OCI-LY7 (cell line): ENCODE measurements at places on chromosomes 6 and 20.
A peak's percentile ranks its signal among the peaks of the same experiment; 100 is the strongest.

DNA sequence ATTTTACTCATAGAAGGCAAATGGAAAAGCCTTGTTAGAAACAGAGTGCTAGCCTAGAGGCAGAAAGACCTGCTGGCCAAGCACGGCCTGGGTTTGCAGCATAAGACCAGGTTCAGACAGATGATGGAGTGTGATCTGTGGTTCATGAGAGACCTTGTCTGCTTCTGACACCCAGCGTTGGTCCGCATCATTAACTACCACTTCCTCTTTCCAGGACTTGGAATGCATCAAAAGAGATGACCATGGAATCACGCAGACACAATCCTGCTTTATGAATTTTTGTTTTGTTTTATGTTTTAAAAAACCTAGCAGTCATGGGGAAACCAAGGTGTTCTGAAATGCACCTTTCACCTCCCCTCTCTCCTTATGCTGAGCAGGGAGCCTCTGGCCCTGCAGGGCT is 76.8 kb upstream of the SYNDIG1 start:
- DNase-seq = no peak

DNA sequence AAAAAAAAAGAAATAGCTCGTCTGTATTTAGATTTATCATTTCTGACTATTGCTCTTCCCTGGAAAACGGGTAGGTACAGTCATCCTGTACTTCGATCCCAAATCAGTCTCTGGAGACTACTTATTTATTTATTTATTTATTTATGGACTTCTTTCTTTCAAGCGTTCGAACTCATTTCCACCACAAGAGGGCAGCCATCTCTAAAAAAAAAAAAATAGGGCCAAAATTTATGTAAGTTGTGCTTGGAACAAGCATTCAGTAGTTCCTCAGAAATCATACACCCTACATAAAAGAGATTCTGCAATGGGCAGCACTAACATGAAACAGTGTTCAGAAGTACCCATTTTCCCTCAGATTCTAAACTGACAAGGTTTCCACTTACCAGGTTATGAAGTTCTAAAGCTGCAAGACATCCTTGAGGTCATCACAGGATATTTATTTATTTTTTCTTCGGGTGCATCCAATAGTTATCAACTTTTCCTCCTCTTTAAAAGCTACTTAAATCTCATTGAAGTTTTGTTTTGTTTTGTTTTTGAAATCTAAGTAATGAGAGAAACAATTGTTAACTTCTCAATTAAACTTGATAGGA is 1.9 kb upstream of the BMP2 start:
- DNase-seq = peak; percentile 43

GRCh38 chr6:104704191-104704590 is 155.5 kb downstream of the HACE1 start:
- DNase-seq = no peak

- no peak for DNase-seq
Observed at GRCh38 chr6:111591370-111591900, 14.2 kb downstream of the TRAF3IP2 start.

DNA sequence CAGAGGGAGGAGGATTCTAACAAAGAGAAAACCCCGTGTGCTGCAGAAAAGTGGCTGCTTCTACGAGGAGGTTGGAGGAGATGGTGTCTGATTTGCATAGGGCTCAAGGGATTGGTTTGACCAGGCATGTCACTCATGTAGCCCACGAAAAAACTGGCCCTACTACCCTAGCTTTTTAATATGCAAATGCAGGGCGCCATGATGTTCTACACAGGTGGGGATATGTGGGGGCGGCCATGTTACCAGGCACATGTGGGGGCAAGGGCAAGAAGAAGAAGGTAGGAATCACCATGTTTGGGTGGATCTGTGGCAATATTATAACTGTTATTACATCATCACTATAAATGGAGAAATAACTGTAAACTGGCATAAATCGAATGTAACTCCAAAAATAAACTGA is 9.9 kb downstream of the KIAA1755 start:
- no peak for DNase-seq

DNA sequence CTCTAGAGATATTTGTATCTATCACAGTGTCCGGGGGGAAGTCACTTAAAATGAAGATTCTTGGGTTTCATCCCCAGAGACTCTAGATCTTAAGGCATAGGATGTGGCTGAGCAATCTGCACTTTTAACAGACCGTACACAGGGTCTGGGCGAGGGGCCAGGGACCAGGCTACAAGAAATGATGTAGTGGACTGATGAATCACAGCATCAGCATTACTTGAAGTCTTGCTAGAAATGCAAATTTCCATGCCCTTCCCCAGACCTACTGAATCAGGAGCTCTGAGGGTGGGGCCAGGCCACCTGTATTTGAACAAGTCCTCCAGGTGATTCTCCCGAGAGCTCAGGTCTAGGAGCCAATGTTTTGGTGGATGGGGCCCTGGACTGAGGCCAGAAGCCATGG is 168.4 kb downstream of the DOK5 start:
- DNase-seq = no peak

- DNase-seq = no peak
Observed at GRCh38 chr6:1580109-1580508, 29.6 kb upstream of the FOXC1 start.

DNA sequence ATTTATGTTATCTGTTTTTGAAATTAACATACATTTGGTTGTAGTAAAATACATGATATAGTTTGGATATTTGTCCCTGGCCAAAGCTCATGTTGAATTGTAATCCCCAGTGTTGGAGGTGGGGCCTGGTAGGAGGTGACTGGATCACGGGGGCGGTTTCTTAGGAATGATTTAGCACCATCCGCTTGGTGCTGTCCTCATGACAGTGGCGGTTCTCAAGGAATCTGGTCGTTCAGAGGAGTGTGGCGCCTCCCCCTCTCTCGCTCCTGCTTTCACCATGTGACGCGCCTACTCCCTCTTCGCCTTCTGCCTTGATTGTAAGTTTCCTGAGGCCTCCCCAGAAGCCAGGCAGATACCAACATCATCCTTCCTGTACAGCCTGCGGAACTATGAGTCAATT is 29.0 kb downstream of the CTCFL start:
- no peak for DNase-seq

DNA sequence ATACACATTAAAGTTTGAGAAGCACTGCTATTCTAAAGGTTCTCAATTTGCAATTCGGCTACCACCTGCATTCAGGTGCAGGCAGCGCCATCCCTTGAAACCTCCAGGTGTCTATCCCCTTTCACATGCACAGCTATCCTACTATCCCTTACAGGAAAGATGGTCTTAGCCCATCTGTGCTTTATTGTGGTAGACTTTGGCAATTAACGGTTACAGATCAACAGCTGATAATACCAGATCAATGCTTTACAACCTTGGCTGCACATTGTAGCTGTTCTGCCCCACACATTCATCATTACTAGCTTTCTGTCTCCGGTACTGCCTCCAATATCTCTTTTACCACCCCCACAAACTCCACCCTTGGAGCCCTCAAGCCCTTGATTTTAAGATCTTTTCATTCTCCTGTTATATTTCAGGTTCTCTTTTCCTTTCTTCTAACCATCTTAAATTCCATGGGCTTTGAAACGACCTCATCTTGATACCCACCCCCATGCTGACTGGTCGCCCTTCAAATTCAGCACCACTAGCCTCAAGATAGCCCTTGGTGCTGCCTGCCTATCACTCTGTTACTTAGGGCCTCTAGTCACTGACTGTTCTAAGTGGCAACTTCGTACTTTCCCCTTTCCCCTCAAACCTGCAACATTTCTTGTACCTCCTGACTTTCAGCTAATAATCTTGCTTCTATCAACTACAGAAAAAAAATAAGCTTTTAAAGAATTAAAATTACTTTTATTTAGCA is 50.8 kb downstream of the SPTLC3 start:
- no peak for DNase-seq

DNA sequence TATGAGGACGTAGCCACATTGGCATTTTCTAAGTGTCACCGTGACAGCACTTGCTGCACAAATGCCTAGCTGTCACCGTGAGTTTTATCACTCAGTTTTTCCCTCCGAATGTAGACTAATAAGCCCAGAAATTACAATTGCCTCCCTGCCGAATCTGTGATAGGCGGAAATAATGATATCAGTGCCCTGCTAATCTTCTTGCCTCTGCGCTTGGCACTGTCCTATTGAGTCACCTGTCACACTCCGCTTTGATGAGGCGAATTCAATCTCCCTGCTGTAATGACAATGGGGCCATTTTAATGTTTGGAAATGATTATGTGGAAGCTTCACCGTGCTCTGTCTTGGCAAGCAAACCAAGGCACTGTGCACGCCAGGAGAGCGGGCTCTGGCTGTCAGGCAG is 112.8 kb downstream of the LINC00237 start:
- DNase-seq = no peak

DNA sequence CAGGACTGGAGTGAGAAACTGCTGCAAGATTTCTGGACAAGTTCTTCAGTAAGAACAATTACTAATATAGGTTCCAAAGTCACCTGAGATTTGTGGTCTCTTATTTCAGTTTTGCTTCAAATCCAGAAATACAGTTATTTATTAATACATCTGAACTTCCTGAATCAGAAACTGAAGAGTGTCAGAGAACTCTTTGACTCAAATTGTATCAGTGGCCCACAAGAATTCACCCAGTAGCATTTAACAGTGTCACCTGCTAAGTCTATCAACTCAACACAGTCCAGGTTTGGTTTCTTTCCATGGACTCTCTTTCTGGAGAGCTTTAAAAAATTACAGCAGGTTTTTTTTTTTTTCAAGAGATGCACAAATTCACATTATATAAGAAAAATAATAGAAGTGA is 18.8 kb upstream of the NHSL1 start:
- DNase-seq = no peak

- no peak for DNase-seq
Observed at GRCh38 chr20:62906647-62907375, 19.5 kb downstream of the DIDO1 start.

GRCh38 chr6:113596387-113597230 is 260.5 kb upstream of the MARCKS start:
- peak; percentile 11 for DNase-seq

GRCh38 chr20:48626938-48627736 is 200.7 kb downstream of the PREX1 start:
- no peak for DNase-seq

GRCh38 chr6:95292011-95292410 is 285.3 kb upstream of the MANEA start:
- DNase-seq = no peak

DNA sequence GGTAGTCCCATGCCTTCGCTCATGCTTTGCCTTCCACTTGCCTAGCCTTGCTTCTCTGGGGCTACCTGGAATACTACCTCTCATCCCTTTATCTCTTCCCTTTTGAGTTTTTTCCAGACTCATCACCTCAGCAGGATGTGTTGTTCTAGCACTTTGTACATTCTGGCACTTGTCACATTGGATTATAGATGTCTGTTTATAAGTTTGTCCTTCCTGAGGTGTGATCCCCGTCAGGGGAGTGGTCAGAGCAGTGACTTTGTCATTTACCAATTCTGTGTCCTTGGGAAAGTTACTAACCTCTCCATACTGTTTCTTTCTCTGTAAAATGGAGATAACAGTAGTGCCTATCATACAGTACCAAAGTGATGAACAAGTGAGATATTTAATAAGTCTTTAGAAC is 66.5 kb downstream of the CTNNBL1 start:
- no peak for DNase-seq

DNA sequence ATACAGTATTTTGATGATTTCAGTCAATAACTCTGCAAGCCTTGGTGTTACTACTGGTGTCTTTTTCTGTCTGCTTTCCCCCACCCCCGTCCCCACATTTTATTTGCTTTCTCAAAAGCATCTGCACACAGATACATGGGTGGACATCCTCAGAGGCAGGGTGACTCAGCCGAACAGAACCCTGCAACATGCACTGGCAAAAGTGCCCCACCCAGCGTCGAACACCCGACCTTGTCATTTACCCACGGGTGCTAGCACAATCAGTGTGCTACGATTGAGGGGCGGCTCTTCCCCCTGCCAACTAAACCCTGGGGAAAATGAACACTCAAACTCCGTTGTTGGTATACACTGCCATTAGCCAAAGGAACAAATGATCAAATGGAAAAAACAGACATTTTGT is 115.9 kb upstream of the NAA20 start:
- DNase-seq = no peak

- DNase-seq = no peak
Observed at GRCh38 chr6:81331526-81331925, 421.0 kb downstream of the TENT5A start.

DNA sequence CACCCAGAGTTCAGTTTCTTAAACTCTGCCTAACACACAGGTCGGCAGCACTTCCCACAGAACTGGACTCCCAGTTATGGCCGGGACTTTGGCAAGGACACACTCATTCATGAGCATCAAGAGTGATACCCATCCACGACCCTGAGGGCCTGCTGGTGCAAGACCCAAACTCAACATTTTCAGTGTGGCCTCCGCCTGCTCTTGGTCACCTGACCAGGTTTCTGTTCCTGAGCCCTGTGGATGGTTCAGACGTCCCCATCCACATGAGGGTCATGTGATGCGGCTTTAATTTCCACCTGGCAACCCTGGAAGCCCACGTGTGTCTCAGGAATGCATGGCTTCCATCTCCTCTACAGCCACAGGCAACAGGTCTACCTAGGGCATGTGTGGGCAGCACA is 245.3 kb downstream of the DLL1 start:
- no peak for DNase-seq

DNA sequence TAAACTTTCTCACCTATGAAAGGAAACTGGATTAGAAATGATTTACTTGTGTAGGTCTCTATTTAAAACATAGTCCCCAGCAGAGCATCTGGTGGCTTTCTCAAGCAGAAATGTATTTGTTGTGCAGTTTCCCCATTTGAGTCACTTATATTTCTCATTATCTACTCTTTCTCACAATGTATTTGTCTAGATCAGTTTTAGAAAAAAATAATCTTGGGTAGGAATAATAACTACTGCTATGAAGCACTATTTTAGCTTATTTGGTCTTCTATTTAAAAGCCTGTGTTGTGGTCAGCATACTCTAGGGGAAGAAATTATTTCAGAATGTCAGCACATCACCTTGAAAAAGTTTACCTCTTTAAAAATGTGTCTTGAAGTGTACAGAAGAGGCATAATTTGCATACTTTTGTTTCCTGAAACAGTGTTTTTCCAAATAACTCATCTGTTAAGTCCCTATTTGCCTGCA is 60.9 kb upstream of the PRL start:
- no peak for DNase-seq

- DNase-seq = no peak
Observed at GRCh38 chr6:164756142-164756541, 553.3 kb downstream of the C6orf118 start.

GRCh38 chr6:14763139-14763538 is 482.7 kb upstream of the JARID2 start:
- no peak for DNase-seq

- peak; percentile 58 for DNase-seq
Observed at GRCh38 chr6:42963855-42964605, 3.5 kb downstream of the GNMT start.

- no peak for DNase-seq
Observed at GRCh38 chr6:126529637-126530362, 189.9 kb downstream of the CENPW start.

- peak; percentile 88 for DNase-seq
Observed at GRCh38 chr20:2652724-2653555, 508 bp downstream of the NOP56 start.
